ENCODE measurements at places on chromosomes 11 and 22. TPM values are rescaled to one million over a fixed set of nuclear protein-coding genes. Genes with fewer than 3 reads are reported as not detected.
A peak's percentile ranks its signal among the peaks of the same experiment; 100 is the strongest.

The STARD10 gene
- 11.1 TPM for total RNA-seq

The OR2AG1 gene
- not detected for total RNA-seq

The ZP1 gene
- total RNA-seq = 0.20 TPM

The PRR14L gene
- 55.6 TPM for total RNA-seq

The BTBD18 gene
- total RNA-seq = not detected

The FAM168A gene
- total RNA-seq = 23.6 TPM

The MRPL11 gene
- total RNA-seq = 27.2 TPM

The OR52I1 gene
- not detected for total RNA-seq

The F2 gene
- 0.67 TPM for total RNA-seq

The CSNK2A3 gene
- not detected for total RNA-seq

The SMC1B gene
- total RNA-seq = not detected

The APLNR gene
- total RNA-seq = not detected

DNA sequence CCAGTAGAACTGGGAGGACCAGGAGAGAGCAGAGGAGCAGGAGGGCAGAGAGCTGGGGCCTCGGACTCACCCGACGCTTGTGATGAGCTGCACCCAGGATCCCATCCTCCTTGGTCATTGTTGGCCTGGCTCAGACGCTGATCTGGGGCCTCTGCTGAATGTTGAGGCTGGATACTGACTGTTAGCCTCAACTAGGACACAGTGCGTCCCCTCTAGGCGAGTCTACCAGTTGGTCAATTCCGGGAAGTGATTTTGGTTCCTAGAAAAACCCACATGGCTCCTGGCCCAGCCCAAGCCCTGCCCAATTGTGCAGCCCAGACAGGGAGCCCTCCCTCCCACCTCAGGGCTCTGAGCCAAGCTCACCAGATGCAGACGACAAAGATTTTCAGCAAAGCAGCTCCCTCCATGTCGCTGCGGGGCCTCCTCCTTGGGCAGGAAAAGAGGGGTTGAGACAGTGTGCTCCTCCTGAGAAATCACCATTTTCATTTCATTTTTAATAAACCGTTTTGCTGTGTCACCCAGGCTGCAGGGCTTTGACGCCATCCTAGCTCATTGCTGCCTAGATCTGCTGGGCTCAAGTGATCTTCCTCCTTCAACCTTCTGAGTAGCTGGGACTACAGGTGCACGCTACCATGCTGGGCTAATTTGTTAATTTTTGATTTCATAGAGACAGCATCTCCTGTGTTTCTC, at the start of gene APOL4:
APOL4 (minus strand) TSS at position 180 of the 690 bp plus-strand sequence; CDS start at position 105, 75 bp downstream.
- H3K4me3 ChIP-seq = no peak within 1 kb of the TSS
- no peak for DNase-seq
- H3K36me3 ChIP-seq = no peaks in the 10 kb centered on the region
- H3K27ac ChIP-seq = no peak within 1 kb of the TSS

- H3K27me3 ChIP-seq = no peaks in the 10 kb centered on the region
- no peaks in the 10 kb centered on the region for H3K4me1 ChIP-seq
- no peak overlapping the region for H3K4me3 ChIP-seq
- no peak overlapping the region for H3K27ac ChIP-seq
- H3K36me3 ChIP-seq = no peaks in the 10 kb centered on the region
Observed at GRCh38 chr11:132655187-132655855, 877.0 kb downstream of the OPCML start.

GRCh38 chr11:122721964-122722266, 66.4 kb downstream of the UBASH3B start:
- no peak overlapping the region for H3K27ac ChIP-seq
- no peaks in the 10 kb centered on the region for H3K27me3 ChIP-seq
- DNase-seq = no peak
- H3K4me1 ChIP-seq = peaks cover 58% of the 10 kb centered on the region
- H3K4me3 ChIP-seq = no peak overlapping the region

- no peak for DNase-seq
- H3K4me3 ChIP-seq = no peak overlapping the region
- H3K4me1 ChIP-seq = no peaks in the 10 kb centered on the region
- no peaks in the 10 kb centered on the region for H3K27me3 ChIP-seq
- H3K36me3 ChIP-seq = no peaks in the 10 kb centered on the region
Observed at GRCh38 chr11:9905501-9905951, 241.6 kb downstream of the SWAP70 start.

GRCh38 chr22:37896939-37897338, 9.2 kb upstream of the MICALL1 start:
- H3K36me3 ChIP-seq = no peaks in the 10 kb centered on the region
- H3K27me3 ChIP-seq = no peaks in the 10 kb centered on the region
- no peak overlapping the region for H3K4me3 ChIP-seq
- no peak for DNase-seq
- peaks cover 12% of the 10 kb centered on the region for H3K4me1 ChIP-seq
- peak overlapping the region; percentile 90 for H3K27ac ChIP-seq

GRCh38 chr11:17812091-17812864, 77.7 kb downstream of the KCNC1 start:
- no peak overlapping the region for H3K27ac ChIP-seq
- no peaks in the 10 kb centered on the region for H3K27me3 ChIP-seq
- no peaks in the 10 kb centered on the region for H3K4me1 ChIP-seq
- H3K36me3 ChIP-seq = no peaks in the 10 kb centered on the region
- no peak overlapping the region for H3K4me3 ChIP-seq
- DNase-seq = no peak

- no peak overlapping the region for H3K4me3 ChIP-seq
- no peak for DNase-seq
- no peak overlapping the region for H3K27ac ChIP-seq
- H3K27me3 ChIP-seq = peaks cover 9% of the 10 kb centered on the region
- no peaks in the 10 kb centered on the region for H3K36me3 ChIP-seq
- no peaks in the 10 kb centered on the region for H3K4me1 ChIP-seq
Observed at GRCh38 chr22:32080904-32081303, 37.8 kb downstream of the SLC5A1 start.

GRCh38 chr11:61756452-61757212, 4.2 kb downstream of the MYRF start:
- H3K4me1 ChIP-seq = peaks cover 27% of the 10 kb centered on the region
- no peak overlapping the region for H3K27ac ChIP-seq
- no peak overlapping the region for H3K4me3 ChIP-seq
- H3K27me3 ChIP-seq = no peaks in the 10 kb centered on the region
- no peaks in the 10 kb centered on the region for H3K36me3 ChIP-seq

DNA sequence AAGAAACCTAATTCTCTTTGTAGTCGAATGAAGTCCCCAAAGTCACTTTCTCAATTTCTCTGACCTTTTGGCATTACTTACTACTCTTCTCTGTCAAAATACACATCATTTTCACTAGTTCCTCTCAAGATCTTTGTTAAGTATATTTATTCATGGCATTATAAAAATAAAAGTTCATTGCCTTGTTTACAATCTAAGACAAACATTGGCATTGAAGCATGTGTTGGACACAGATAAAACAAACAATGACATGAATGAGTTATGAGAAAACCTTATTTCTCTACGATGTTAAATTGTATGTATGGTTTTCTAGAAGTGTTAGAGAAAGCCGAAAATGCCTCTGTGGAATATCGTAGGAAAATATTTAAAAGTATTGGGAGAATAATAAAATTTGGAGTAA, 8.6 kb upstream of the OR51G1 start:
- H3K27ac ChIP-seq = no peak overlapping the region
- H3K27me3 ChIP-seq = no peaks in the 10 kb centered on the region
- H3K36me3 ChIP-seq = no peaks in the 10 kb centered on the region
- no peak for DNase-seq

DNA sequence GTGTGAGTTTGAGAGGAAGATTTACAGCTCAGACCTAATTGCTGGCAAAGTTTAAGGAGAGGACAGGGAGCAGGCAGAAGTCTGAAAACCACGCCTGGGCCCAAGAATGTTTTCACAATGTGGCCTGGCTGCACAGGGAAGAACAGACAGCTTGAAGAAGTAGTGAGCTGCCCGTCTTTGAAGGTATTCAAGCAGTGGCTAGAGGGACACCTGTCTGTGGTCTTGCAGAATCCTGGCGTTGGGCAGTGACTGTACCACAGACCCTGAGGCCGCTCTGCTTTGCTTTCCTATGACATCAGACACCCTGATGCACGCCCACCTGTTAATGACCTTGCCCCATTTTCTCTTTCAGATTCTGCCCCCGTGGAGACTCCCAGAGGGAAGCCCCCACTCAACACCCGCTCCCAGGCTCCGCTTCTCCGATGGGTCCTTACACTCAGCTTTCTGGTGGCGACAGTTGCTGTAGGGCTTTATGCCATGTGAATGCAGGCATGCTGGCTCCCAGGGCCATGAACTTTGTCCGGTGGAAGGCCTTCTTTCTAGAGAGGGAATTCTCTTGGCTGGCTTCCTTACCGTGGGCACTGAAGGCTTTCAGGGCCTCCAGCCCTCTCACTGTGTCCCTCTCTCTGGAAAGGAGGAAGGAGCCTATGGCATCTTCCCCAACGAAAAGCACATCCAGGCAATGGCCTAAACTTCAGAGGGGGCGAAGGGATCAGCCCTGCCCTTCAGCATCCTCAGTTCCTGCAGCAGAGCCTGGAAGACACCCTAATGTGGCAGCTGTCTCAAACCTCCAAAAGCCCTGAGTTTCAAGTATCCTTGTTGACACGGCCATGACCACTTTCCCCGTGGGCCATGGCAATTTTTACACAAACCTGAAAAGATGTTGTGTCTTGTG, 6.6 kb upstream of the MCM5 start:
- H3K27ac ChIP-seq = no peak overlapping the region
- no peak for DNase-seq
- no peaks in the 10 kb centered on the region for H3K36me3 ChIP-seq

GRCh38 chr11:23227078-23227445, 366.8 kb upstream of the CCDC179 start:
- no peak overlapping the region for H3K27ac ChIP-seq
- H3K4me3 ChIP-seq = no peak overlapping the region
- H3K36me3 ChIP-seq = no peaks in the 10 kb centered on the region
- no peaks in the 10 kb centered on the region for H3K4me1 ChIP-seq

DNA sequence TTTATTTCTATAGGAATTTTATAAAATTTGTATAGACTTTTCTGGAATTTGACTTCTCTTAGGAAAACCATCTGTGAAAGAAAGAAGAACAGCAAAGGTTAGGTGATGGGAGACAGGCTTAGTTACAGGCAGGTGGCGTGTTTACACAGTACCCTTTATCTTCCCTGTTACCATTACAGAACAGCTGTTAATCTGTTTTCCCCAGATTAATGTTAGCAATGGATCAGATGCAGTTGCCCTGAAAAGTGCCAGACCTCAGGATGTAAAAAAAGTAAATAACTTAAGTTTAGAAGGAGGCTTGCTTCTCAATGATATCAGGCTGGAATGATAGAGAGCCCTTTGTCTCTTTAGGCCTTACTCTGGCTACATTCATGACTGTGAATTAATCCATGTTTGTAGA, 1186.5 kb upstream of the TENM4 start:
- H3K36me3 ChIP-seq = no peaks in the 10 kb centered on the region
- no peak overlapping the region for H3K27ac ChIP-seq
- no peaks in the 10 kb centered on the region for H3K27me3 ChIP-seq
- H3K4me3 ChIP-seq = no peak overlapping the region

GRCh38 chr11:123558536-123559315, 95.7 kb downstream of the SCN3B start:
- H3K27ac ChIP-seq = no peak overlapping the region
- no peak for DNase-seq
- H3K27me3 ChIP-seq = no peaks in the 10 kb centered on the region
- no peaks in the 10 kb centered on the region for H3K36me3 ChIP-seq

GRCh38 chr22:39535831-39536449, 3.4 kb upstream of the RPS19BP1 start:
- peaks cover 7% of the 10 kb centered on the region for H3K27me3 ChIP-seq
- no peak for DNase-seq
- H3K36me3 ChIP-seq = peaks cover 5% of the 10 kb centered on the region

- H3K27ac ChIP-seq = no peak overlapping the region
- H3K36me3 ChIP-seq = no peaks in the 10 kb centered on the region
- no peaks in the 10 kb centered on the region for H3K4me1 ChIP-seq
- H3K27me3 ChIP-seq = peaks cover 22% of the 10 kb centered on the region
- no peak for DNase-seq
- no peak overlapping the region for H3K4me3 ChIP-seq
Observed at GRCh38 chr11:18739685-18740084, 13.7 kb upstream of the IGSF22 start.

GRCh38 chr11:23988381-23989006, 508.4 kb upstream of the LUZP2 start:
- H3K36me3 ChIP-seq = no peaks in the 10 kb centered on the region
- H3K4me1 ChIP-seq = no peaks in the 10 kb centered on the region
- no peak for DNase-seq
- no peaks in the 10 kb centered on the region for H3K27me3 ChIP-seq
- no peak overlapping the region for H3K4me3 ChIP-seq
- no peak overlapping the region for H3K27ac ChIP-seq

DNA sequence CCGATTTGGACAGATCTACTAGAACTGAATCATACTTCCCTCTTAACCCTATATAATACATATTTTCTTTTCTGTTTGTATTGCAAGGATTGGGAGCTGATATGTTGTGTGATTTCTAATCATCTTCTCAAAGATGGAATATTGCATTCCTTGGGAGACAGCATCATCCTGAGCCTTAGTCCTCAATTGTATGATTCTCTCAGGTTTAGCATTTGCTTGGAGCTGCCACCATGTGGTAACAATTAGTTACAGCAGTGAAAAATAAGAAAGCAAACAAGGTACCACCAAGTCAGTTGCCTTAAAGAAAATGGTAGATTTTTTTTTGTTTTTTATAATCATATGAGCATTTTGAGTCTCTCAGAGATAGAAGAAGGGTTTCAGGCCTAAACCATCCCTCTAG, 11.9 kb downstream of the SNX19 start:
- no peaks in the 10 kb centered on the region for H3K4me1 ChIP-seq
- H3K36me3 ChIP-seq = peaks cover 6% of the 10 kb centered on the region
- DNase-seq = no peak
- no peak overlapping the region for H3K4me3 ChIP-seq

DNA sequence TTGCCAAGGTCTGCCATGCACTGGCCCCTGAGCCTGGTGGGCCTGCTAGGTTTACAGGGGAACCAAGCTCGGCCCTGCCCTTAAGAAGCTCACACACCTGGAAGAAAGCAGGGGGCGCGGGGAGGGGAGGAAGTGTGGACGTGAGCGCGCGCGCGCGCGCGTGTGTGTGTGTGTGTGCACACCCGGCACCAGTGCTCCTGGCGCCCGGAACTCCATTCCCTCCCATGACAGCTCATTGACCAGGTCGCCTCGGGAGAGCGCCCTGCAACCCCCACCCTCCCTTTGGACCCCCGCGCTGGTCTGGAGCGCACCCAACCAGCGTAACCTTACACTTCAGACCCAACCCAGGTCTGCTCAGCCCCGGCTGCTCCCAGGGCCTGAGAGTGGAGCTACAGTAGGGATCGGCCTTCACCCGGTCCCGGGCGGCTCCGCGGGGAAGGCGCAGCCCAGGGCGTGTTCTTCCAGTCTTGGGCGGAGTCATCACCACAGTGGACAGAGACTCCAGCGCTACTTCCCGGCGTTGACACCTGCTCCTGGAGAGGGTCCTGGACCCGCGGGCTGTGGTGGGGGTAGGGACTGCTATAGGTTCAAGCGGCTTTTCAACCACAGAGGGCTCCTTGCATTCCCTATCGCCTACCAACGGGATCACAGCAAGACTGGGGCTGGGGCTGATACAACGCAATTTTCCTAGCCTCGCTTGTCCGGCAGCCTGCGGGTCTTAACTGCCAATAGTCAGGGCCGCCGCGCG, 1.5 kb downstream of the GALNT18 start:
- H3K36me3 ChIP-seq = no peaks in the 10 kb centered on the region
- DNase-seq = no peak
- H3K4me3 ChIP-seq = peak overlapping the region; percentile 88

GRCh38 chr11:93099806-93100205, 98.0 kb downstream of the SLC36A4 start:
- no peaks in the 10 kb centered on the region for H3K4me1 ChIP-seq
- no peaks in the 10 kb centered on the region for H3K36me3 ChIP-seq
- peaks cover 5% of the 10 kb centered on the region for H3K27me3 ChIP-seq
- no peak overlapping the region for H3K27ac ChIP-seq
